Breast epithelium (tissue), 4 donors: ENCODE measurements at places on chromosomes 4 and X. TPM values are rescaled to one million over a fixed set of nuclear protein-coding genes. Genes with fewer than 3 reads are reported as not detected.

GRCh38 chr4:14743601-14744000 is 258.7 kb upstream of the CPEB2 start:
- DNase-seq = no peak

NEIL3 gene
- 0.32 TPM for total RNA-seq

DNA sequence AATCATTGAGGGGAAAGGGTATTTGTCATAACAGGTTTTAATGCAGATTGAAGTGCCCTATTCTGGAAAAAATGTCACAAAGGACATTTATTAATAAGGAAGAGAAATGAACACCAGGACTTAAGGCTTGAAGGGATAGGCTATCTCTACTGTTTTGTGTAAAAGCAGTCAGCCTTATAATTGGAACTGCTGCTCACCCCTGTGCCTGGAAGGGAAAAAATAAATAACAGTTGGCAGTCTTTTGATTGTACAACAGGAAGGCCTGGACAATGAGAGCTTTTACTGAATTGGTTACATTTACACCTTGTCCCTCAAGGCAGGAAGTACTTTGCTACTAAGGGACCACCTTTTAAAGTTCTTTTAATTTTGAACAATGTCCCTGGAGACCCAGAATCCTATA is 17.8 kb upstream of the MAGED4 start:
- no peak for DNase-seq

- DNase-seq = no peak
Measured at GRCh38 chr4:172308078-172308477, 494.9 kb downstream of the GALNTL6 start.

DNA sequence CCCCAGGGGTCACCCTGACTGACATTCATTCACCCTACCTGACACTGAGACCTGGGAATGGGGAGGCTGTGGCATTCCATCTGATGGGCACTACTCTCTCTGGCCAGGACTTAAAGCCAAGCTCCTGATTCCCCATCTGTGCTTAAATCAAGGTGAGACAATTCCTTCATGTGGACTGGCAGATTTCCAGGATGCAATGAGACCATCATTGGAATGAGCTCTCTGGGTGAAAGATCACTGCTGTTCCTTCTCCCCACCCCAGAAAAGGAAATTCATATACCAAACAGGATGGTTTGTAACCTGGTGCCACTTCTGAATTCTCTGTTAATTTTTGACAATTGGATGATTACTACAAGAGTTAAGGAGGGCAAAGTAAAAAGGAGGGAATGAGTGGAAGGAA is 354.8 kb downstream of the MID1IP1 start:
- no peak for DNase-seq

GRCh38 chr4:87150498-87151261 is 69.7 kb downstream of the KLHL8 start:
- no peak for DNase-seq

- no peak for DNase-seq
Measured at GRCh38 chr4:94974773-94975172, 217.0 kb downstream of the BMPR1B start.

GRCh38 chr4:177242651-177243286 is 66.9 kb upstream of the NEIL3 start:
- no peak for DNase-seq

PNMA6A gene
- total RNA-seq = 0.73 TPM

GRCh38 chr4:4880492-4880891 is 21.0 kb downstream of the MSX1 start:
- DNase-seq = no peak

GRCh38 chr4:68358988-68359387 is 9.1 kb upstream of the YTHDC1 start:
- DNase-seq = no peak

DNA sequence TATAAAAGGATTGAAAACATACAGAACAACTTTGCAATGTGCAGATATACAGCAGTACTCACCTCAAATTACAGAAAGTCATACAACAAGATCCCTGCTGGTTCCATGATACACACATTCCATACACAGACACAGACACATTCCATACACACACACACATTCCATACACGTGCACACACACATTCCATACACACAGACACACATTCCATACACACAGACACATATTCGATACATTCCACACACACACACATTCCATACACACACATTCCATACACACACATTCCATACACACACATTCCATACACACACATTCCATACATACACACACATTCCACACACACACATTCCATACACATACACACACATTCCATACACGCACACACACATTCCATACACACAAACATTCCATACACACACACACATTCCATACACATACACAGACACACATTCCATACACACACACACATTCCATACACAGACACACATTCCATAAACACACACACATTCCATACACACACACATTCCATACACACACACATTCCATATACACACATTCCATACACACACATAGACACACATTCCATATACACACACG is 13.7 kb downstream of the LINC00632 start:
- no peak for DNase-seq

PIN4 gene
- total RNA-seq = 12.5 TPM

DNA sequence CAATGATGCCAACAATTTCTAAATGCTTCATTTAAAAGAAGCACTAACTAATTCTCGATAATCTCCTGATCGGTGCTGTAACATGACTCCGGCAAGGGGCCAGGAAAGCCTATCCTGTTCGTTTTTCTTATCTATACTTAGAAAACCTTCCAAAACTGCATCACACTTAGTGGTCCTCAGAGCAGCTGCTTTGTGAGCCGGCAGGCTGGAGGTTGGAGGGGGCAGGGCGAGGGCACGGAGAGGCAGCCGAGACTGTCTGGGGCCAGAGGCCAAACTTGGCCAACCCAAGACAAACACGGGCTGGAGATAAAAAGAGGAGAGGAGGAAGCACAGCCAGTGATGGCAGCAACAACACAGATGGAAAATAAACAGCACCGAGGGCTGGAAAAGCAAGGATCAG is 455.7 kb downstream of the BCOR start:
- no peak for DNase-seq

DNA sequence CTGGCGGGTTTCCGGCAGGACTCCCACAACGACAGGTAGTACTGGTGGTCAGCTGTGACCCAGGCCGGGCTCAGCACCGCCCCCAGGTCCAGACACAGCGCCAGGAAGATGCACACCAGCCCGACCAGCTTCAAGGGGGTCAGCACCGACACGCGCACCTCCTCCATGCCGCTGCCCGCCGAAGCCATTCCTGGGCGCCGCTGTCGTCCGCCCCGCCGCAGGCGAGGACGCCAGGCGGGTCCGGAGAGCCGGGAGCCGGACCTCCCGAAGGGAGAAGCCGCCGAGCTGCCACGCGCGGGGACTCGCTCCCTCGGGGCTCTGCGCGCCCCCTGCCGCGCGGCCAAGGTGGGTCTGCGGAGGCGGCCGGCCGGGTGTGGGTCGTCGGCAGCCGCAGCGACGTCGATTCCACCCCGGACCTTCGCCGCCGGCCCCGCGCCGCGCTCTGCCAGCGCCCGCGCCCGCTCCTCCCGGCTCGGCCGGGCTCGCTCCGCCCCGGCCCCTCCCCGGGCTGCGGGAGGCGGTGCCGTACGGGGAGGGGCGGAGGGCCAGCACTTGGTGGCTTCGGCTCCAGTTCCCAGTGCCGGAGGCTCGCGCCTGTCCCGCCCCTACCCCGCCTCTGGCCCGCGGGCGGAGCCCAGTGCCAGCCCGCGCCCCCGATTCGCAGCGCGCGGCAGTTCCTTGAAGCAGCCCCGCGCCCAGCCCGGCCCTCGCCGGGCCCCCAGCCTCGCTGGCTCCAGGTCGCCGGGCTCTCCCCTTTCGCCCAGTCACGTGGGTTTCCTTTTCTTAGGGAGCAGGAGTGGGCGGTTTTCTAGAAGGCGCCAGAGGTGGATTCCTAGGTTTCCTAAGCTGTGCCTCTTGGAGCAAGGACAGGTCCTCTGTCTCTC is at the start of gene TMEM47:
TMEM47 (minus strand) TSS at position 444 of the 884 bp plus-strand sequence; CDS start at position 188, 256 bp downstream.
- peak; percentile 52 for DNase-seq

DNA sequence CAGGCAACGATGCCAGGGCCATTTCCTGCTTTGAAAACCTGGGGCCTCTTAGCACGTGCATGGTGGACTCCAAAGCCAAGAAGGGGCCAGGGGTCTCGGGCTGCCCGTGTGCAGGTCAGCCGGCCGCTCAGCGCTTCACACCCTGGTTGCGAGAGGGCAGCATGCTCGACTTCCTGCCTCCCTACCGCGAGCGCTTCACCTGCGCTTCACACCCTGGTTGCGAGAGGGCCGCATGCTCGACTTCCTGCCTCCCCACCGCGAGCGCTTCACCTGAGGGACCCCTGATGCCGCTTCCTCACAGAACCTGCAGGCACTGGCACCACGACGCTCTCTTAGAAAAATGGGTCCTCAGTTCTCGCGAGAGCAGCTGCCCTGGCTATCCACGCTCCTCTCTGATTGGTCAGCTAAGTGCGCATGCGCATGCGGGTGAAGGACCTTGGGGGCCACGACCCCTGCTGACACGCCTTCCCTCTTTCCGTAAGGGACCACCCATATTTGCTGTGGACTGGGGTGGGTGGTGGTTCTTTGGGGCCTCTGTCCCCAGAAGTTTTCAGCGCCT is at the start of gene FAM9A:
FAM9A (minus strand) TSS at position 343 of the 559 bp plus-strand sequence. CDS start 1,212 bp downstream, outside the sequence.
- no peak for DNase-seq

NWD2 gene
- 2.2 TPM for total RNA-seq

DNA sequence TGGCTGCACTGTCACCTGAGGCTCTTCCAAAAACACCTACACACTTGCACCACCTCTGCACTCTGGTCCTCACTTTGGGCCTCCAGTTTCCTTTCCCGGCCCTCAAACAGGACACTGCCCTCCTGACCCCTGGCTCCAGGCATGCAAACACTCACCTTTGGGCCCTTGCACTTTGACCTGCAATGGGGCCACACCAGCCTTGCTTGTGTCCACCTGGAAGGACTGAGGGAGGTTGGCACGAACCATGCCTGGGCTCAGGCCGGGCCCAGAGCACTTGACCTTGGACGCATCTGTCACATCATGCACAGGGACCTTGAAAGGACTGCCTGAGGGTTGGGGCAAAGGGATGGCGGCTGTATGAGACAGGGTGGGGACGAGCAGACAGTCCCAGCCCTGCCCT is 15.6 kb downstream of the FLNA start:
- no peak for DNase-seq

GRCh38 chrX:150731795-150732194 is 38.6 kb downstream of the MTMR1 start:
- no peak for DNase-seq

GRCh38 chr4:10181745-10182445 is 65.3 kb upstream of the WDR1 start:
- no peak for DNase-seq

IGSF1 gene
- 15.1 TPM for total RNA-seq

DNA sequence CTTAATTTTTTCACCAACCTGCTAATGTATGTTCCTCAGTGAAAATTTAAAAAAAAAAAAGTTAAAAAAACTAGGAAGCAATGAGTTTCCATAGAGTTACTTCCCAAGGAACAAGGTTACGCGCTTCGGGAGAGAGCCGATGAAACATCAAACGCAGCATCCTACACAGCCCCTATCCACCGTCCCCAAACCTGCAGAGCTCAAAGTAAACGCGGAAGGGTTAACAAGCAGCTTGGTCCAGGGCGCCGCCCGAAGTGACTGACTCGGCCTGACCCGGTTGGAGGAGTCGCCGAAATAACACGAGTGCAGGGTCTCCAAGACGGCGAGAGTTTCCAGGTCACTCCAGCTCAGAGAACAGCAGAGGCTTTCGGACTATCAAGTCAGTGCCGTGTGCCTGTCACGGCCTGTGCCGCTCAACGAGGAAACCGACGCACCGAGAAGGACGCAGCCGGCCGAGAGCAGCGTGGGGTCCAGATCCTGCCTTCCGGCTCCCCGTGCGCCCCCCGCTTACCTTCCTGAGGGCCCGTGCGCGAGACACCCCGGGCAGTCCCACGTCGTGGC is 512 bp downstream of the NOP14 start:
- DNase-seq = no peak

DNA sequence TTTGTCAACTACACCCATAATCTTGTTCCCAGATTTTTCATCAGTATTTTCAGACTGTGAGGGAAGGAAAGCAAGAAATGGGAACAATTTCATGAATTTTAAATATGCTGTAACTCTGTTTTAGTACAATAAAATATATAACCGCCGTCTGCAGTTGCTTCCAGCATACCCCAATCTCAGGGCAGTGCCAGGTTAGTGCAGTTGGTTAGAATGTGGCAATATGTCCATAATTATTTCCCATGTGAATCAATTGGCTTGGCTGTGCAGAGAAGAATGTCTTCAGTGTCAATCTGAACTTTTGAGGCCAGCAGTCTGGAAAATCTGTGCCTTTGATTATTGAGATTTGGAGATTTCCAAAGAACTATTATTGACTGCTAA is 5.0 kb upstream of the MMAA start:
- no peak for DNase-seq

- DNase-seq = peak; percentile 63
Measured at GRCh38 chr4:76208005-76208765, 5.4 kb downstream of the SCARB2 start.

SSX4B gene
- total RNA-seq = not detected

- no peak for DNase-seq
Measured at GRCh38 chr4:5757536-5757935, 46.5 kb downstream of the EVC start.

BEX2 gene
- total RNA-seq = 12.5 TPM

DNA sequence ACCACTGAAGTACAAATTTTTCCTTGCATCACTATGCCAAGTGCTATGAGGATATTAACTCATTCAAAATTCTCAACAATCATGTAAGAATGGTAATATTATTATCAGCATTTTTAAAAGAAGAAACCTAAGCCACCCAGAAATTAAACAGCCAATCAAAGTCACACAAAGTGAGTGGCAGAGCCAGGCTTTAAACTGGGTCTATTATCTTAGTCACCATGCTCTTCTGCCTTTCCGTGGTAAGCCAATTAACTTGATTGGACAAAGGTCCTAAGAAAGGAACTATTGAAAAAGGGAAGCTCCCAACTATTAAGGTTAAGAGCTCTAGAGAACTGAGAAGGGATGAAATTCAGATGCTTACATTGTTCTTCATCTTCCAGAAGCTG is 111.5 kb downstream of the ASB9 start:
- DNase-seq = no peak

GC gene
- total RNA-seq = not detected

GRCh38 chr4:64781737-64782326 is 372.6 kb upstream of the TECRL start:
- no peak for DNase-seq

BRS3 gene
- total RNA-seq = not detected
